ENCODE measurements at places on chromosomes 2 and 18. TPM values are rescaled to one million over a fixed set of nuclear protein-coding genes. Genes with fewer than 3 reads are reported as not detected.

The RAB17 gene
- total RNA-seq: 23.3 TPM

GRCh38 chr2:39679805-39680204, 14.1 kb downstream of the TMEM178A start:
- DNase-seq: no peak

The SERPINB11 gene
- not detected for total RNA-seq

- DNase-seq: no peak
These were observed 1.3 kb downstream of the RFTN2 start for GRCh38 chr2:197674060-197674459.

- DNase-seq: no peak
These were observed 362.6 kb upstream of the ID2 start for GRCh38 chr2:8319219-8319618.
